ENCODE measurements at places on chromosomes 2 and 18.

DNA sequence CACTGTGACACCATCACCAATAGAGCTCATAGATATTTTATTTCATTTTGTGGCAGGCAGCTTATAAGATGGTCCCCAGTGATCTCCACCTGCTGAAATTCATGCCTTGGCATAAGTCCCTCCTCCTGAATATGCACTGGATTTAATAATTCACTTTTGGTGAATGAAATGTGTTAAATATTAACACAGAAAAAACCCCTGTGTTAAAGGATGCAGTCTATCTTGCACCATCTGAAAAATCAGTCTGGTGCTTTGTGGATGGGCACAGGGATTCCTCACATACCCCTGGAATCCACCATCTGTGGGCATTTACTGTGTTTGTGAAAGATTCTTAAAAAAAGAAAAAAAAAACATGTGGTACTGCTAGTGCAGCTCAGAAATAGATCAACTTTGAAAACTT, 26.1 kb upstream of the WIPF1 start:
- DNase-seq, result no peak

DNA sequence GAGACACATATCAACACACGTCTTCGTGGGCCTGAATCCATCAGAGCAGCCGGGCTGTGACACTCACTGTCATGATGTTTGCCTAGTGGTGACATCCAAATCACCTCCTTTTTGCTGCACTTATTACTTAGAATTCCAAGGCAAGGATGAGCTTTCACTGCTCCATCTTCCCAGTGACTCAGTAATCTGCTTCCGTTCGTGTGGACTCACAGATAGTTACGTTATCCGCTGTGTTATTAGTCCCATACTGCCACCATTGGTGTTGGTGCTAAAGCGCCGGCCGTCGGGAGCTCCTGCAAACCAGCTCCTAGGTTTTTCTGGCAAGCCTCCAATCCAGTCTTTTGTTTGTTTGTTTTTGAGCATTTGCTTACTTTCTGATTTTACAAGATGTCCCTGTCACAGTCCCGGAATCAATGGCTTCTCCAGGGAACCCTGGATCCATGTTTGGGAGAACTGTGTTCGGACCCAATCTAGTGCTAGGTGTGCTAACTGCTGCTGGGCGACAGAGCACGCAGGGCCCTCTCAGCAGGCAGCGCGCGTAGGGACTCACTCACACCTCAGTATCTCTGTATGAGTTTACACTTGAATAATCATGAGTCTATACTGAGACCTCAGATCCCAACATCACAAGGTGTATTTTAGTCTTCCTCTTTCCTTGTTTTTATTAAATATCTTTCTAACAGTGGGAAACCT, 42.6 kb downstream of the HDAC4 start:
- no peak for DNase-seq

DNA sequence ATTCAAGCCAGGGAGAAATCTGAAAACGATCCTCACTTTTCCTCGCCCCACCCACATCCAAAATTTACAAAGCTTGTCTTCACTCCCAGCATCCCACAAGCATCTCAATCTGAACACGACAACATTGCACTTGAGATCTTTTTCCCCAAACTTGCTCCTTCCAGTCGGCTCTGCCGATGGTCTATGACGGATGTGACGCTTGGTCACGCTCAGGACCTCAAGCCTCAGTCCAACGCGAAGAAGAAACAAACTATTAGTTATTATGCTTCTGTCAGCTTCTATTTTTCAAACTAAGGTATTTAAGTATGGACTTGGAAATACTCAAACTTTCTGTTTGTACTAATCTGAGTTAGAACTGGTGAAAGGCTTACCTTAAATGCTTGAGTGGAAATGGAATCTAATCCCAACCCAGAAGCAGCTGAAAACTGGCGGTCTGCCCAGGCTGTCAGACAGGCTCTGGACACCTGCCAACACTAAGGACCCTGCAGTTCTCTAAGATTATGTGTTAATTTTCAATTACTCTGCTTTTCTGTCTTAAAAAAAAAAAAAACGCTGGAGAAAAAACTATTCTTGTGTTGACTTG, 132.1 kb upstream of the DNMT3A start:
- no peak for DNase-seq

DNA sequence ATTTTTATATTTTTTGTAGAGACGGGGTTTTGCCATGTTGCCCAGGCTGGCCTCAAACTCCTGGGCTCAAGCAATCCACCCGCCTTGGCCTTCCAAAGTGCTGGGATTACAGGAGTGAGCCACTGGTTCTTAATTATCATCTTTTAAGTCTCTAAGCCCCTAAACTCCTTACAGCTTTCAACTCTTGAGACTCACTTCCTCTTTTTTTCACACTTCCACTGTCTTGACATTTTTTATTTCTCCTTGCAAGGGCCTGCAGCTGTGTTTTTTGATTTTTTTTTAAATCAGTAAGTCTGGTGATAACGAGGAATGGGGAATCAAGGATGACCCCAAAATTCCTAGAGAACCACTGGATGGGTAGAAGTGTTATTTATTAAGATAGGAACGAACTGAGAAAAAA, 8.6 kb upstream of the ABCB11 start:
- no peak for DNase-seq

- no peak for DNase-seq
Observed at GRCh38 chr2:235206980-235207579, 255.3 kb downstream of the SH3BP4 start.

DNA sequence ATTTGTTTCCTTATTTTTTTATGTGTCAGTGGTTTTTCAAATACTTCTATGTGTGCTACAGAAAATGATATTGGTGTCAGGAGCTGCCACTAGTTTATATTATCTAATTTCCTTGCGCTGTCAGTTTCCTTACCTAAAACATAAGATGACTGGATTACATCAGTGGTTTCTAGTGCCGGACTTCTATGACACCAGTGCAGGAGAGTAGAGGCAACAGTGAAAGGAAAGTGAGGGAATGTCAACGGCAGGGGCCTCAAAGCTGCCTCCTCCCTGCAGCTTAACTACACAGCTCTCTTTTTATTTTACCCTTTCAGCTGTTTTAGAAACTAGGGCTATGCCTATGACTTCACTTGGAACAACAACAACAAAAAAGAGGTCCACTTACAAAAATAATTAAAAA, 6.5 kb downstream of the ERBB4 start:
- no peak for DNase-seq

DNA sequence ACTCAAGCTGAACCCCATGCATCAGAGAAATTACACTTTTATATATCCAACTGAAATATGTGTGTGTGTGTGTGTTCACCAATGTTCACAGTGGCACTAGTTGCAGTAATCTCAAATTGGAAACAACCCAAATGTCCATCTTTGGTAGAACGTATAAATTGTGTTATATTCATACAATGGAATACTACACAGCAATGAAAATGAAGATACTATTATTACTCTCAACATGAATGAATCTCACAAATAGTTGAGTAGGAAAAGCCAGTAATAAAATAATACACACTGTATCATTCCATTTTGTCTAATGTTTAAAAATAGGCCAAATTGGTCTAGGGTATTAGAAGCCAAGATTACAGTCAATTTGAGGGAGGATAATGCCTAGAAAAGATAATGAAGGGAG, 48.0 kb upstream of the NFE2L2 start:
- DNase-seq, result no peak

GRCh38 chr2:101577173-101577572, 102.3 kb upstream of the RFX8 start:
- DNase-seq, result no peak

DNA sequence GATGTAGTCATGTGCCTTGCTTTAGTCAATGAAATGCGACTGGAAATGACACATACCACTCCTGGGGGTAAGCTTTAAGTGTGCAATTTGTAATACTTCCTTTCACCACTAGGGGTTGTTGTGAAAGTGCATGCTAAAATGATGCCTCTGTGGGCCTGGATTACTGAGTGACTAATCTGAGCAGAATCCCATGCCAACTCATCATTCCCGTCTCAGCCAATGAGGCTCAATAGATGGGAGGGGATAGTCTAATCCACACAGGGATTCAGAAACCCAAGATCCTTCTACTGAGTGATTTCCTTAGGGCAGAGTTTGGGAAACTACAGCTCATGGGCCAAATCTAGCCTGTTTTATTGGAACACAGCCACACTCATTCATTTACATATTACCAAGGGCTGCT, 54.0 kb downstream of the HRH4 start:
- DNase-seq, result no peak

DNA sequence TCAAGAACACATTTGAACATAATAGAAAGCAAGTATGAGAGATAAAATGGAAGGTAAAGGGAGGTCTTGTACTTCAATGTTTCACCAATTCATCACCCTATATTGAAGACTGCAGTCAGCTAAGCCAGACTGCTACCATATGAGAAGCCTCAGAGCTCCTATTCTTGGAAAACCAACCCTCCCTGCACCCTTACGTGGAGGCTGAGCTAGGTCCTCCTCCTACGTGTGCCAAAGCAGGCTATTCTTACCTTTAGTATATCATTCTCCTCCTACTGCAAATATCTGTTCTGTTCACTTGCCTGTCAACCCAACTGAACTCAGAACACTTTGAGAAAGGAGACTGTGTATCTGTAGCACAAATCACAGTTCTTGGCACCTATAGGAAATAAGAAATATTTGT, 255.8 kb upstream of the HNRNPA3 start:
- DNase-seq, result no peak

DNA sequence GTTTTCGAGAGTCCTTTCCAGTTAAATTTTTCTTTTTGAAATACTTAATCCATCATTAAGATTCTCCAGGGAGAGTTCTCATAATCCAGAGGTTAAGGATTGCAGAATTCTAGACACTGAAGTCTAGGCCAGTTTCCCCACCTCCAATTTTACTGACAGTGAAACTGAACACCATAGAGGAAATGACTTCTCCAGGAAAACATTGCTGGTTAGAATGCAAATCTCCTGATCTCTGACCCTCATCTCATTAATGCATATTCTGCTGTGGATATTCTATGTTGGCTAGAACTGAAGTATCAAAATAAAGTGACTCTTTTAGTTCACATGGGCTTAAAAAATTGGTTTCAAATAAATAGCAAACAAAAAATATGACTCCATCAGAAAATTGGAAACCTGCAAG, 105.8 kb upstream of the UGP2 start:
- DNase-seq, result no peak

- no peak for DNase-seq
Observed at GRCh38 chr2:48473271-48473670, 56.7 kb upstream of the STON1 start.

DNA sequence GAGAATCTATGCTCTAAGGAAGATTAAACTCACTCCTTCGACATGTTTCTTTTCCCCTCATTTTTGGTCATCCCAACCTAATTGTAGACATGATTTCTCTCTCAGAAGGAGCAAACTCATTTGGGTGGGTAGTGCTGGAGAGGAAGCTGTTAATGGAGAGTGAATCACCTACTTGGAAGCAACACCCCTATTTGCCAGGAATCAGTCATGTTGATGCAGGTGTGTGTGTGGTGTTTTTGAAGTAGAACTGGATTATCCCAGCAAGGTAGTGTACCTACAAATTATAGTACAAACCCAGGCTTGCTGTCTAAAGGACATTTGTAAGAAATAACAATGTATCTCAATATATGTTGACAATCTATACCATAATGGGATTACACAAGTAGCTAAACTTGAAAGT, 186.4 kb downstream of the EPHA4 start:
- DNase-seq, result no peak

All from activated T-helper 1 cell treated with anti-CD3 and anti-CD28 coated beads, Interleukin-2, amount 50 U/mL, for 16 hours (primary cell).